ENCODE measurements at places on chromosomes 1 and 21. TPM values are rescaled to one million over a fixed set of nuclear protein-coding genes. Genes with fewer than 3 reads are reported as not detected.

The FNDC10 gene
- 0.52 TPM for total RNA-seq

The ALG14 gene
- 1.5 TPM for total RNA-seq

The LCK gene
- total RNA-seq, result 0.10 TPM

The CDK11B gene
- 6.9 TPM for total RNA-seq

The C1orf53 gene
- total RNA-seq, result 6.2 TPM

The SRGAP2 gene
- total RNA-seq, result 56.9 TPM

The TMEM269 gene
- total RNA-seq, result not detected

The INSRR gene
- not detected for total RNA-seq

The RGSL1 gene
- 0.15 TPM for total RNA-seq

The KCND3 gene
- 0.30 TPM for total RNA-seq

Measured in renal cortical epithelial cell (primary cell).